ENCODE measurements at places on chromosomes 12 and 14.

DNA sequence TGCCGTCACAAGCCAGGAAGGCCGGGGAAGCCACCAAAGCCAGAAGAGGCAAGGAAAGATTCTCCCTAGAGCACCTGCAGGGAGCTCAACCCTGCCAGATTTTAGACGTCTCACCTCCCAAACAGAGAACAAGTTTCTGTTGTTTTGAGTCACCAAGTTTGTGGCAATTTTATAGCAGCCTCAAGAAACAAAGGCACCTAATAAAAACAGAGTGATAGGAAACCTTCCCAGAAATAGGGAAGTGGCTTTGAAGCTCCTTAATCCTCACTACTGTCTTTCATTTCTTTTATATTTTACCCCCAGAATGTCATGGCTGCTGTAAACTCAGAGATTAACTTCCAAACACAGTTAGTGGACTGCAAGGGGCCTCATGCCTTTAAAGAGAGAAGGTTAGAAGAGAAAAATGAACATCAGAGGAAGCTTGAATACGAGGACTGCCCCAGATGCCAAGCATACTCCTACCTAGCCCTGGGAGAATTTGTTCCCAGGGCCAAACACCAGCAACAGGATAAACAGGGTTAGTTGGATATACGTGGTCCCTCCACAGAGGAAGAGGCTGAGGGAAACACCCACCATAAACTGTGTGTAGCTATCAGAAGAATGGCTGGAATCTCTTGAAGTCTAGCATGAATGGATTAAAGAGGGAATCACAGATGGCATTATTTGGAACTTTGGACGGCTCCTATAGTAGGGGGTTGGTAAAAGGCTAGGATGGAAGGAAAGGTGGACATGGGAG, 148.3 kb downstream of the KCNA5 start:
- no peak for DNase-seq

- no peak for DNase-seq
Observed at GRCh38 chr12:130436741-130437501, 99.2 kb downstream of the PIWIL1 start.

- DNase-seq, result no peak
Observed at GRCh38 chr14:75831952-75832351, 149.8 kb downstream of the TGFB3 start.

- DNase-seq, result no peak
Observed at GRCh38 chr14:102203382-102203781, 63.7 kb downstream of the WDR20 start.

DNA sequence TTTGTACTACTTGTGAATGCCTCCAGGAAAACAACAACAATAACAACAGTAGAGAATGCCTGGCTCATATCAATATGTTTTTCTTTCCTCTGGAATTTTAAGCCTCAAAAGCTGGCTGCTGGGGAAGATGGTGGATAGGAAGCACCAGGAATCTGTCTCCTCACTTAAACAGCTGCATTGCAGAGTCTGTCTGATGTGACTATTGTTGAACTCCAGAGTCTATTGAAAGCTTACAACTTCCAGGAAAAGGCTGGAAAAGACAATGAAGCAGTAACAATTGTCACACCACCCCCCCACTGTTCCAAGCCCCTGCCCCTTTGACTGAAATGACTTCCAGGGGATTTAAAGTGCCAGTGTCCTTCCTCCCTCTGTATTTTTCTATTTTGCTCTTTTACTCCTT, 309.7 kb downstream of the BMP4 start:
- DNase-seq, result no peak

DNA sequence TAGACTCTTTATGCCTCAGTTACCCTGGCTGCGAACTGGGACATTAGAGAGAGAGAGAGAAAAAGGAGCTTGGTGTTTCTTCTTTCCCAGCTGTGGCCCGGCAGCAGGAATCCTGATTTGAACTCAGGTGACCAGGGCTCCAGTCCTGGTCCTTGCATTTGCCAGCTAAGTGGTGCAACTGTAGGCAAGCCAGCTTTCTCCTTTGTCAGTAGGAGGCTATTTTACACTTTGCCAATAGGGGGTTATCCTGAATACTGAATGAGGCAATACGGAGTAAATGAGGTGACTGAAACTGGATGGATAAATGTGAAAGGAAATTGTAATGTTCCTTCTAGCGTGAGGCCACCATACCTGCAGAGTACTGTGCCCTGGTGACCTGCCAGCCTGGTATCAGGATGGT, 27.8 kb downstream of the KCNA5 start:
- no peak for DNase-seq
